IPS DF 19.7 (cell line): ENCODE measurements at places on chromosomes 2 and 18.

DNA sequence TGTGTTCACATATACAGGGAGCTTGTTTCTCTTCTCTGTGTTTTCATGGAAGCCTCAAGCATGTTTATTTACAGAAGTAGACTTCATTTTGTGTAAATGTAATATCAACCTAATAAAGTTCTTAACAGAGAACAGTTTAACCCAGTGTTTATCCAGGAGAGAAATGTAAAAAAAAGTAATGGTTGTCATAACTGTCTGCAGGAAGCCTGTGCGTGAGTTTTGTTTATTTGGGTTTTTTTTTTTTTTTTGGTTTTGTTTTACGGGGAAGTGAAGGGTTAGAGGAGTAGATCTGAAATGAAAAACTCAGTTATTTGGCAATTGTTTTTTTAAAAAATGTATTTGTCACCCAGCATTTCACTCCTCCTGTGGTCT lies 124.7 kb downstream of the RAPGEF4 start:
- no peak for DNase-seq

DNA sequence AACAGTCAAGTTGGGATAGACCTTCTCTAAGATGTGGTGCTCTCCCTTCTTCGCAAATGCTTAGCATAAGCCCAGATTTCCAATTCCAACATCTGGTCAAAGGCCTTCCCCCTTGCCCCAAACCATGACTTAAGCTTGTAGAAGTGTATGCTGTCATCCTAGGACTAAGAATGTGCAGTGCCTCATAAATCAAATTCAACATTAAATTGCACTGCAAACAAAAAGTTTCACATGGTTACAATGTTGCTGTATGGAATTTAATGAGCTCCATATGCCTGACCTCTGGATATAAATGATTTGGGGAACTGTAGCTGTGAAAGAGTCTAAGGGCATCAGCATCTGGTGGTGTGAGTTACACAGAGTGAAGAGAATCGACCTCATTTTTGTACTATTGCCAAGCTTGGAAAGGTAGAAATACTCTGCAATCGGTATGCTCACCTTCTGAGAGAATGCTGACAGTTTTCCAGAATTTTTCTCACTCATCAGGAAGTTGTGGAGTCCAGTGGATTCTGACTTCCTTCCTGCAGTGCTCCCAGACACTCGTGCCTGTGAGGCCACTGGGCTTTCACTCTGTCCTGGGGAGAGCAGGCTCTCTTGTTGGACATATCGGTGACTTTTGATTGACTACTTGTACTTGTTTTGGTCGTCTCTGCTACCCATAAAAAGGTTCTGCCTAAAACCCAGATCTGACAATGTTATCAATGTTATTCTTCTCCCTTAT lies 40.6 kb downstream of the FASTKD2 start:
- DNase-seq = no peak

GRCh38 chr2:120405759-120406099 lies 59.8 kb downstream of the INHBB start:
- no peak for DNase-seq

DNA sequence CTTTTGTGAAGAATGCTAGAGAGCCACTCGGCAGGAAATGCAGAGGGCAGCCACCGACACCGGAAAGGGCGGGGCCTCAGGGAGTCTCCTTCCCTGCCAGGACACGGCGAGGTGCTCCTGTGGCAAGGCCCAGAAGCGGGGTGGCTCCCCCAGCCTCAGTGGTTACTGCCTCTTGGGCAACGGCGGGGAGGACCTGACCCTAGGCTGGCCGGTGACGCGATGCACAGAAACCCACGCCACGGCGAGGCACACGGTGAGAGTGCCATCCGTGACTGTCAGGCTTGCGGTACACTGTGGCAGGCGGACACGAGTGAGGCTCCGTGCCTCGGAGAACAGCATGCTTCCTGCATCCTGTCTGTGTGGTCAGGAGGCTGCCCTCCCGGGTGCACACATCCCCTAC lies 47.8 kb downstream of the ZAP70 start:
- DNase-seq = no peak

- DNase-seq = no peak
Measured at GRCh38 chr2:112688086-112688880, 32.5 kb upstream of the NT5DC4 start.

GRCh38 chr2:101951296-101951695 lies 40.5 kb upstream of the IL1R2 start:
- no peak for DNase-seq

GRCh38 chr18:13611142-13611600 lies 115.2 kb downstream of the FAM210A start:
- DNase-seq = no peak

- no peak for DNase-seq
Measured at GRCh38 chr18:69992776-69993175, 45.1 kb upstream of the CD226 start.

DNA sequence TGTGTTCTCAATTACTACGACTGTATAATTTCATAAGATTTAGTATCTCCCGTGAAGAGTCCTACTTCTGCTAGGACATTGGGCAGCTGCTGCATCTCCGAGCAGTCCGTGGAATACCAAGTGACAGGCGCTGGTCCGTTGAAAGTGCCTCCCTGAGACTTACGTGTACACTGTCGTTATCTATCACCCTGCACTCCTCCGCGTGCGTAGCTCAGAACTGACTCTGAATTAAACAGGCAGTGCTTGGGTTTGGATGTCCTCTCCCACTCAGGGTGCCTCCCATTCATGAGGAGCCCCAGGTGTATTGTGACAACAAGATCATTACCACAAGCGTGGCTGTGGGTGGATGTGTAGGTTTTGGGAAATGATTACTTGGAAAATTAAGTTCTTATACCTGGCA lies 148.4 kb downstream of the SH3RF3 start:
- DNase-seq = no peak

GRCh38 chr2:129006135-129006886 lies 687.6 kb upstream of the HS6ST1 start:
- no peak for DNase-seq

DNA sequence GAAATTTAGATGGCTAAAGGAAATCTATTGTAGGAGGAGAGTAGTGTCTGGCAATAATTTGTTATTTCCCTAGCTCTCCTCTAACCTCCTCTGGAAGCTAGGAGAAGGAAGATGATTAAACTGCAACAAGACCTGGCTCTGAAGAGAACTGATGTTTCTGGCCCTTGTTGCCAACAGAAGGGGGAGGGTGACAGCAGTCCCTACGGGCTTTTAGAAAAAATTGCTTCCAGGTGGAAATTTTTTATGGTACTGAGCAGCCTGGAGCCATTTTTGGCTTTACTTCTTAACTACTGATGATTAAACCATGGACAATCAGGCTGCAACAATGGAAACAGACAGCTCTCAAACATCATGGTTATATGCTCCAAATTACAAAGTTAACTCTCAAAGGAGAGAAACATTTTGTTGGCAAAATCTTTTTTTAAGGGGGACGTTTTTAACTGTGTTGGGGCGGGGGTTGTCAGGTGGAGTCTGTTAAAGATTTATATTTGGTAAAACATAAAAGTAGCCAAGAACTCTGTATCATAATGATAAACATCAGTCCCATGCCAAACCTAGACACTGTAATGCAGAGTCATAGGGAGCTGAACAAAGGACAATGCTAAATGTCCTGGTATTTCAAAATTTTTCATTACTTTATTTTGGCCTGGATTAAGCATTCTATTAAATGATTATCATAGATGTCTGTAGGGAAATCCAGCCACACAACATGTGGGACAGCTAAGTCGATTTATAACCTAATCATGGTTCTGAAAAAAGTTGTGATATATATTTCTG lies 70.0 kb downstream of the EXOC6B start:
- DNase-seq = no peak

- DNase-seq = no peak
Measured at GRCh38 chr2:156476850-156477206, 40.6 kb downstream of the GPD2 start.

- DNase-seq = peak; percentile 42
Measured at GRCh38 chr2:898319-898718, 52.3 kb upstream of the SNTG2 start.

- no peak for DNase-seq
Measured at GRCh38 chr18:66582211-66582610, 21.7 kb downstream of the CDH19 start.

GRCh38 chr2:235606004-235606715 lies 112.3 kb downstream of the AGAP1 start:
- DNase-seq = no peak

GRCh38 chr2:79670198-79670597 lies 157.3 kb downstream of the CTNNA2 start:
- DNase-seq = peak; percentile 74

DNA sequence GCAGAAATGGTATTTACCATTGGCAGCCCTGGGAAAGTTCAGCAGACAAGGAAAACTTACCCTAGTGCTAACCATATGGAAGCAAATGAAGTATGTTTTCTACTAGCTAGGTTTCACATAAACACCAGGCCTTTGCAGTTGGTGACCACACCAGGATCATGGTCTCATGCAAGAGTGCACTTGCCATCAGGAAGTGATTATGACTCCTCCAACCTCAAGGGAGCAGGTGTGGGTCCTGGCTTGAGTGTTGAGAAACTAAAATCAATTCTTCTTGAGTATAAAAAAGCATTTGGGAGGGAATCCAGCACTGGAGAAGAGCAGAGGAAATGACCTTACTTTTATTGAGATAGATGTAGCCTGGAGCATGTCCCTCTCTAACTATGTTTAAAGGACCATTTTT lies 56.8 kb upstream of the SPAG16 start:
- no peak for DNase-seq

- DNase-seq = no peak
Measured at GRCh38 chr2:20593072-20594034, 57.5 kb downstream of the HS1BP3 start.

- no peak for DNase-seq
Measured at GRCh38 chr18:45727068-45727467, 3.1 kb downstream of the SLC14A1 start.

- DNase-seq = no peak
Measured at GRCh38 chr18:24104486-24104885, 34.4 kb upstream of the CABYR start.

- DNase-seq = no peak
Measured at GRCh38 chr2:27965841-27966240, 75.3 kb downstream of the BABAM2 start.

DNA sequence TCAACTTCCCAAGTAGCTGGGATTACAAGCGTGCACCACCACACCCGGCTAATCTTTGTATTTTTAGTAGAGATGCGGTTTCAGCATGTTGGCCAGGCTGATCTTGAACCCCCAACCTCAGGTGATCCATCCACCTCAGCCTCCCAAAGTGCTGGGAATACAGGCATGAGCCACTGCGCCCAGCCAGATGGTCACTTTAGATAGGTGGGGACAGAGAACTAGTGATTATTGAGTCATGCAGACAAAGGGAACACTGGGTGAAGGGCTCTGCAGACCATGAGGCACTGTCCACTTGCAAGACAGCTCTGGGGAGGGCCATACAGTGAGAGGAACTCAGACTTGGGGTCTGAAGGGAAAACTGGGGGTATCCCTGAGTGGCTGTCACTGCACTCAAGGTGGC lies 58.4 kb upstream of the POMC start:
- no peak for DNase-seq

- no peak for DNase-seq
Measured at GRCh38 chr2:112084689-112085374, 29.8 kb downstream of the TMEM87B start.

DNA sequence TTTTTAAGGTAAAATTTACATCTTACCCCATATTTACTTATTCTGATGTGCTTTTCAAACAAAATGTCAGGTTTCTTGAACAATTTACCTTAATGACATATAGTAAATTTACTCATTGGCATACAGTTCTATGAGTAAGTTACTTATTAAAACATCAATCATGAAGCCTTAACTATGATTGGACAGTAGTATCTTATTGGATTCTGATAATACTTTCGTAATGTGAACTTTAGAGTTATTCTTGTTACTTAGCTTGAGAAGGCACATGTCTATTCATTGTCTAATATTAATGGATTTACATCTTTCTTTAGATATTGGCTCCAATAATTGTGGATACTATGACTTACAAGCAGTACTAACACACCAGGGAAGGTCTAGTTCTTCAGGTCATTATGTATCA lies 51.7 kb downstream of the USP14 start:
- DNase-seq = no peak

DNA sequence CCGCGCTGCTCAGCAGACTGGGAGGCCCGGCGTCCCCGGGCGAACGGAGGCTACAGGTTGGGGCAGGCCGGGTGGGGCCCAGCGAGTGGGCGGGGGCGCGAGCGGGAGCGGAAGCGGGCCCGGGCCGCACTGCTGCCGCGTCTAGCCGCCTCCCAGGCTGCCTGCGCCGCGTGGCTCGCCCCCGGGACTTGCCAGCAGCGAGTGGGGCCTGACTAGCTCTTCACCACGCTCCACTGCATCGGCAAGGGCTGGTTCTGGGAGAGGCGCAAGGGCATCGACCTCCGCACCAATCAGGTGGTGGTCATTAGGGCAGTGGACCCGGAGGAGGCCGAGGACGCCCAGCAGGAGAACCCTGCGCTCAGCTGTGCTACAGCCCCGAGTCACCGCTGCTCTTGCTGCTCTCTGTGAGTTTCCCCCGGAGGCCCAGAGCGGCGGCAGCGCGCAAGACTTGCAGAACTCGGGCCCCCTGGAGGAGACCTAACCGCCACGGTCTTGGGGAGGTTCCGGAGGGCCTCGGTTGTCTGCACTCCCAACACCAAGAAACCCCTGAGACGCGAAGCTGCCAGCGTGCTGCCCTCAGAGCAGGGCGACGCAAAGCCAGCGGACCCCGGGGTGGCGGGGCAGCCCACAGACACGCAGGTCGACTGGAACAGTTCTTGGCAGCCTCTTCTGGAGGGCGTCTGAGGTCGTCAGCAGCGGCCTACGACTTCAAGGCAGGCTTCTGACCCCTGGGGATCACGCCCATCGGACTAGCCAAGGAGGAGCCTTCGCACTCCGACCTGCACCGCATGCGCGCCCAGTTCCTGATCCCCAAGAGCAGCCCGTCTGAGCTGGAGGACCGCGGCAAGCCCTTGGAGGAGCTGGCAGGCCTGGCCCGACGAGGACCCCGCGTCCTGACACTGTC lies 27.2 kb upstream of the PTPN2 start:
- no peak for DNase-seq

GRCh38 chr2:104658144-104658835 lies 195.6 kb upstream of the POU3F3 start:
- peak; percentile 25 for DNase-seq

DNA sequence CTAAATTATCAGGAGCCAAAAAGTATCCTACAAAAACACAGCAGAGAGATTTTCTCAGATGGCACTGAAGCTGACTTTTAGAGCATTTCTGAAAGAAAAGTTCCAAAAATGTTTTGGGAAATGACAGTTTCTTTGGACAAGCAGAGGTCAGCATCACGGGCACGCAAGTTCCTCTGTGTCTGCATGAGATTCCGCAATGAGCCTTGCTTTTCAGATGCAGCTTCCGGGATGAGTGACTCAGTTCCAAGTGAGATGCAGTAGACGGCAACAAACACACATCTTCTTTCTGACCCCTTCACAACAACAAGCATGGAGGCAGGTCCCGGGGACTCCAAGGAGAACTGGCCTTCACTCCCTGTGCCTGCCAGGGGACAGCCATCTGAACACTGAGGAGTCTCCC lies 76.6 kb downstream of the EIPR1 start:
- no peak for DNase-seq

DNA sequence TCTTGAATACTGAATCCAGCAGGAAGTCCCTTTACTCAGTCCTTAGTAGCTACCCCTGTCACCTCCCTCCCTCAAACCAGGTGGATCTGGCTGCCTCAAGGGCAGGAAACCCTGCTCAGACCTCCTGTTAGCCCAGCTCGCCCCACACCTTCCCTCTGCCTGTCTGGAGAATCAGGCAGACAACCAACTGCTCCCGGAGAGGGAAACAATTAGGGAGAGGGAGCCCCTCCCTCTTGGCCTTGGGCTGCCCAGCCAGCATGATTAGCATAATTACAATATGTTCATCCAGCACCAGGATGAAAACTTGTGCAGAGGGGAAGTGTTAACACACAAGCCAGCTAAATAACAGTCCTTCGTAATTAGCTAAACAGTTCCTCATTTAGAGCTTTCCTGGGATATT lies 185.5 kb downstream of the C1D start:
- no peak for DNase-seq
